Stimulated activated CD8-positive, alpha-beta memory T cell treated with anti-CD3 and anti-CD28 coated beads, Interleukin-15, amount 100 ng/mL, for 4 hours (primary cell): ENCODE measurements at places on chromosomes 1 and 21.

DNA sequence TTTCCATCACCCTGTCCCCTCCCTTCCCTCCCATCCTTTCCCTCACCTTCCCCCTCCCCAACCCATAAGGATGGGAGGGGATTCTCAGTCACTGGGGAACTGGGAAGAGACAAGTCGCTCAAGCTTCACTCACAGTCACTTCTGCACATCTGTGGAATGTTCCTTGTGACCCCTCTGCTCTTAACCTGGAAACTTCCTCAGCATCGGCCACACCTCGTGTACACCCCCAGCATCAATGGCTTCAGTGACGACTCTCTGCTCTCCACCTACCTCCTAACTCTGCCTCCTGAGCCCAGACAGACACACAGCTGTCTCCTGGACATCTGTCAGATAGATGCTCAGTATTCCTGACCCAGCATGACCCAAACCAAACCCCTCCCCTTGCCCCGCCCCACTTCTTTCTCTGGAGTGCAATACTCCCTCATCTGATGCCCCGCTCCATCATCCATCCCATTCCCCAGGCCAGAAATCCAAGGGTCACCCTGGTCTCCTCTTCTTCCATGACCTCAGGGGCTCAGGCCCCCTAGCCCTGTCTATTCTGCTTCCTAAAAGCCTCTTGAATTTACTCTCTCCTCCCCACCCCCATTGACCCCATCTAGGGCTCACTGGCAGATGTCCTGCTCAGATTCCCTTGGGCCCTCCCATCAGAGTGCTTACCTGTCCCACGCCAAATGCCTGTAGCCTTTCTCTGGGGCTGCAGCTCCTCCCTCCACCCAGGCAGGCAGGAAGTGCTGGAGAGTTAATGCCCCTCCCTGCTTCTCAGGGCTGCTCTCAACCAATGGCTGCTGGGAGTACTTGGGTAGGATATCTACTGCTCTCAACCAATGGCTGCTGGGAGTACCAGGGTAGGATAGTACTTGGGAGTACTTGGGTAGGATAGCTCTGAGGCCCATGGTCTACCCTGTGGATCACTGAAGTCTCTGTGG is 83.1 kb upstream of the CSF3R start:
- no peak for DNase-seq

GRCh38 chr1:14949270-14949835 is 204.2 kb upstream of the TMEM51 start:
- DNase-seq, result no peak

- no peak for DNase-seq
These were observed 30.2 kb downstream of the TRAF5 start for GRCh38 chr1:211356723-211357407.

GRCh38 chr1:55047611-55048010 is 8.3 kb downstream of the PCSK9 start:
- DNase-seq, result no peak

DNA sequence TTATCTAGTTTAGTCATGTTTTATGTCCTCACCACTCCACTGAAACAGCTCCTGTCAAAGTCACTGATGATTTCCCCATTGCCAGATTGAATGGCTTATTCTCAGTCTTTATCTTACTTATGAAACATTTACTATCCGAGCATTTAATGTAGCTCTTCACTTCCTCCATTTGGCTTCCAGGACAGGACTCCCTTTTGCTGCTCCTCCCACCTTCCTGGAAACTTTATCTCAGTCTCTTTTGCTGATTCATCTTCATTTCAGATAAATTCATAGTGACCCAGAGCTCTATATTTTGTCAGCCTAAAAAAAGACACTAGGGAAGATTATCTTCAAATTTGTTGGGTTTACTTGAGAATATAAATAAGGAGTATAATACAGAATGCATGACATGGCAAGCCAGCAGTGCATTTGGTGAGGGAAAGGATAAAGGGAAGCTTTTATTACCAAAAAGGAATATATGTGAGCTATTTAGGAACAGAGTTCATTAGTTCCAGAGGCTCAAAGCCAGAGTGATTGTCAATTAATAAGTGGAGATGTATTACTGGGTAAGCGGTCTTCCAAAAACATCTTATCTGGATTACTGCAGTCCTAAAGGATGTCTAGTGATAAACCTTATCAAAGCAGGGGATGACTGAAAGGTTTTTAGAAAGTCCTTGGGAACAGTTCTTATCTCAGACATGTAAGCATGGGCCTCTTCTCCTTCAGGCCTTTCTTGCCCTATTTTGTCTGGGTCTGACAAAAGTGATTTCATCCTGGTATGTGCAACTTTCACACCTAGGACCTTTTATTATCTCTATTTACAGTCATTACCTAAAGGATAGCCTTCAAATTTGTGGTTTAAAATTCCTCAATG is 25.6 kb downstream of the IL23R start:
- no peak for DNase-seq

- DNase-seq, result no peak
These were observed 37.9 kb downstream of the WDR3 start for GRCh38 chr1:117967477-117967876.

- DNase-seq, result no peak
These were observed 10.0 kb downstream of the C1orf198 start for GRCh38 chr1:230858236-230858820.

DNA sequence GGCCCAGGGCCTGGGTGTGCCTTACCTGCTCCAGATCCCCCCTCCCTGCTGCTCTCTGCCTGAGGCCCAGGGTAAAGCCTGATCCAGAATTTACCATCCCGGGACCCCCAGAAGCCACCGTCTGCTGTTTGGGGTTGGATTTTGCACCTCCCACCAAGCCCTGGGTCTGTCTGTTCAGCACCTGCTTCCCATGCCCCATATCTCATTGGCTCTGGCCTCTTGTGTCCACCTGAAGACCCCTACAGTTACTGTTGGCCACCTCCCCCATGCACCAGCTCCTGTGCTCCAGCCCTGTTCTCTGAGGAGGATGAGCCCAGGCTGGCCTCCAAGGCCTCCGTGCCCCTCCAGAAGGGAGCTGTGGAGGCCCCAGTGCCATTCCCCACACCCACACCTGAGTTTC is 113.9 kb downstream of the GRIK3 start:
- DNase-seq, result no peak

DNA sequence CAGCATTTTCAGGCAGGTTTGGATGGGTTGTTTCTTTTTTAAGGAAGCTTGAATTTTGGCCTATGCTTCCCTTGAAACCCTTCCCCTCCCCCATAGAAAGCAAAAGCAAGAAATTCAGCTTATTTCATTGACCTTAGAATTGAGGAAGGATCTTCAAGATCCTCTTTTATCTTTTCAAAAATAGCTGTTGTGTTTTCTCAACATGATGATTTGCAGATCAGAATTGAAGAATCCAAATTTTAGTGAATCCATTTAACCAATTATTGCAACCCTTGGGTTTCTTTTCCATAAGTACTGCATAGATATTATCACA is 73.7 kb downstream of the LRRC8C start:
- no peak for DNase-seq

DNA sequence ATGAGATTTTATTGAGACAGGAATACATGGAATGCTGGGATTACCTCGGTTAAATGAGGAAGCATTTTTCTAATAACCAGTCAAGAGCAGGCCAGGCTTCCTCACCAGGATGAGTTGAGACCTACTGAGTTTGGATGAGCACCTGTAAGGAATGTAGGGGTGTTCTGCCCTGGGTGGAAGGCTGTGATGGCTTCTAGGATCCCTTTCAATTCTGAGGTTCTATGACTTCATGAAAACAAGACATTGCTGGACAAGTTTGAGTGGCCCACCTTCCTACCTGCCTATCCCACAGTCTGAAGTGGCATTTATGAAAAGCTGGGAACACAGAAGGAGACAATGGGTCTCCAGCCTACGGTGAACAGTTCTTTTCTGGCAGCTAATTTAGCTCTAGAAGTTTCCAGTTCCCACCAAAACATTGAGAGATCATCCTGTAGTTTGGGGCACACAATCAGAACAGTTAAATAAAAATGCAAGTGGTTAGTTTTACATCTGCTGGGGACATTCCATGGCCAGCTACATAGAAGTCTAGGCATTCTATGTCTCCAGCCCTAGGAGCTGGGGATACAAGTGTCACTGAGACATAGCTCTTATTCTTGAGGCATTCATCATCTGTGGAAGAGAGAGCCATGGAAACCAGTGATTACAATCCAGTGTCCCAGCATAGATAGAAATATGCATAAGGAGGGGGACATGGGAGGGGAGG is 51.3 kb upstream of the TSPAN2 start:
- DNase-seq, result no peak

GRCh38 chr1:185856482-185856881 is 122.3 kb downstream of the HMCN1 start:
- DNase-seq, result no peak

GRCh38 chr1:99728494-99729235 is 37.8 kb downstream of the FRRS1 start:
- no peak for DNase-seq

DNA sequence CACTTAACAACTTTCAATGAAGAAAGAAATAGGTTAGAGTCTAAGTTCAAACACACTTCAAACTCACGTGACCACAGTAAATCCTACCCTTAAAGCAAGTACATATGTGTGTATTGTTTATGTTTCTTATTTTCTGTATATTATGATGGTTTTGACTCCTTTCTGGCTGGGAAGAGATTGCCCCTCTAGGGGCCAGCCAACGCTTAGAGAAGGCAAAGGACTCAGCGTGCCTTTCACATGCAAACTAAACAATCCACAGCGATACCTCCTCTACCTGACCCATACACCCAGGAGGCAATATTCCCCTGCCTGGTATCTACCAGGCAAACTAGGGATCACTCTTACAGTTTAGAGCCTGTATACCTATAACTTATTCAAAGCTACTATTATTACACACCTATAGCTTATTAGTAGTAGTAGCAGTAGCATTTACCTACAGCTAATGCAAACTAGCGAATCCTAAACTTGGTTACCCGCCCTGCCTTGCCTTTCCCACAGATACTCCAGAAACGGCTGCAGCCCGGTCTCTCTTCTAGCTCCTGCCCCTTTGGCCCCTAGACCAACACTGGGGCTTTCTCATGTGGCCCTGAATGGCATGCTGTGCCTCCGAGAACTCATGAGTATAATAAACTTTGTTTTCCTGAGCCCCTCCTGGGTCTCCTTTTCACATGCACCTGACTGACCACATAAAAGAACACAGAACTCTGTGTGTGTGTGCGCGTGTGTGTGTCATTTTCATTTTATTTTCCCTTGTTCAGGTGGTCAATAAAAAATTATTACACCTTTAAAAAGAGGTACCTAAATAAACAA is 14.0 kb downstream of the NRIP1 start:
- no peak for DNase-seq

DNA sequence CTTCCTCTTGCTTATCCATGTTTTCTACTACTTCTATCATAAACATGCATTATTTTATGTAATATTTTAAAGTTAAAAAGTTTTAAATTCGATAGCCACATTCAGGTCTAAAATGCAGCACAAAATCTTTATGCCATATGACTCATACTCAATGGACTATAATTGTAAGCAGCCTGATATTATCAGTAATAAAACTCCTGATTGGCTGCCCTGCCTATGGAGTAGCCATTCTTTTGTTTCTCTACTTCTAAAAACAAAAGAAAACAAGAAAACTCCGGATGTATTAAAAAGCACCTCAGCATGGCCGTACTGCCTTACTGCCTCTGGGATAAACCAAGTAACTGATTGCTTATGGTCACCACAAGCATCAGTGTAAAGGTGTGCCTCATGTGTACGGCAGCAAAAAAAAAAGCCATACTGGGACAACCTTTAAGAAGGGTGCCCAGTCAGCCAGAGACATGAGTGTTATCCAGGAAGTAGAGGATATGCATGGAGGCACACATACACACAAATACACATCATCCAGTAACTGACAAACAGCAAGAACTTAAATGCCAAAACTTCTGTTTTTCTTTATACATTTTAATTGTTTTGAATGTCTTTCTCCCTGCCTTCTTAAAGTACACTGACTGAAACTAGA is 9.2 kb downstream of the SLC35D1 start:
- DNase-seq, result no peak

DNA sequence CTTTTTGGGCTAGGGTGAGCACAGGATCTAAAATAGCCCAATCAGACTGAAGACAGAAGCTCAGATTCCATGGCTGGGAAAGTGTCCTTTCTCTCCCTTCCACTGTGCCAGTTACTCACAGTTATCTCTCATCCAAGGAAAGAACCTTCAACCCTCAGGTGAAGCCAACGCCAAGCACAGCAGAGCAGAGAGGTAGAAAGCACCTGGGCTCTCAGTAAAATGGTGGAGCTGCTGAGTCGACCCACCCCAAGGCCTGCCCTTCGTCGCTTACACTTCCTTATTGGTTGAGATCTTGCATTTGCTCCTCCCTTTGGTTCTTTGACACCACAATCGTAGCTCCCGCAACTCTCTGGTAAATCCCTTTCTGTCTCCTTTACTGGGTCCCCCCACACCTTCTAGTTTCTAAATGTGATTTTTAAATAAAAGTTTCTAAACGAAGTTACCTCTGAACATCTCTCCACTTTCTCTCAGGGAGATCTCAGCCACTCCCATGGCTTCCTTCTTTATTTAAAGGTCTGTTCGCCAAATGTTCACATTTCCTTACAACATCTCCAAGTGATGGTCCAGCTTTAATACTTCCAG is 27.5 kb upstream of the SLC30A1 start:
- DNase-seq, result no peak

GRCh38 chr1:217268058-217268457 is 362.8 kb downstream of the GPATCH2 start:
- no peak for DNase-seq

- no peak for DNase-seq
These were observed 201.1 kb downstream of the OMA1 start for GRCh38 chr1:58345215-58346035.

DNA sequence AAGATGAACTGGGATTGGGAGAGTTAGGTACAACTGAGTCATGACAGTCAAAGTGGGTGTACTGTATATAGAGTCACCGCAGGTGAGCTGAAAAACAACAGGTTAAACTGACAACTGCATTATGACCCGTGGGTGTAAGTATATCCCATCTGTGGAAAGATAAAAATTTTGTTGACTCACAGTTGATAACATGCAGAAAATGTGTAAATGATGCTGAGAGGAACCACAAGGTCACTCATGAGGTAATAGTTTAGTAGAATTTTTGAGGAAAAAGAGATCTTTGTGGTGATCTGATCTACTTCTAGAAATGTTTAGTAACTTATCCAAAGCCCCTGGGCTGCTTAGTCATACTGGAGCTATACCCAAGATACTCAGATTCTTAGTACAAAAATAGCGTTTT is 838 bp downstream of the OR2C3 start:
- DNase-seq, result no peak

- no peak for DNase-seq
These were observed 2.2 kb downstream of the TLR5 start for GRCh38 chr1:223140611-223141405.

- DNase-seq, result no peak
These were observed 442.3 kb downstream of the PLPP3 start for GRCh38 chr1:56137090-56137489.

DNA sequence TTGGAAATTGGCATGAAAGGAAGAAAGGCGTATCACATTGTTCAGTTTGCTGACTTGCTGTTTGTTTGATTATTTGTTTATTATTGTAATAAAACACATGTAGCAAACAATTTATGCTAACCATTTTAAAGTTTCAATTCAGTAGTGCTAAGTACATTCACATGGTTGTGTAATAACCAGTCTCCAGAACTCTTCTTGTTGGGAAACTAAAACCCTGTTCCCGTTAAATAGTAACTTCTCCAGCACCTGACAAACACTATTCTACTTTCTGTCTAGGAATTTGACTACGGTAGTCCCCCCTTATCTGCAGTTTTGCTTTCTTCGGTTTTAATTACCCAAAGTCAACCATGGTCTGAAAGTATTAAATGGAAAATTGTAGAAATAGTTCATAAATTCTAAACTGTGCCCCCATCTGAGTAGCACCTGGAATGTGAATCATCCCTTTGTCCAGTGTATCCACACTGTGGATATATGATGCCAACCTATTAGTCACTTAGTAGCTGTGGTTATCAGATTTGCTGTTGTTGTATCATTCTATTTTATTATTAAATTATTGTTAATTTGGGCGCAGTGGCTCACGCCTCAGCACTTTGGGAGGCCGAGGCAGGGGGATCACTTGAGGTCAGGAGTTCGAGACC is 5.5 kb downstream of the MORC3 start:
- DNase-seq, result no peak
